ENCODE measurements at places on chromosomes 5 and 9.

DNA sequence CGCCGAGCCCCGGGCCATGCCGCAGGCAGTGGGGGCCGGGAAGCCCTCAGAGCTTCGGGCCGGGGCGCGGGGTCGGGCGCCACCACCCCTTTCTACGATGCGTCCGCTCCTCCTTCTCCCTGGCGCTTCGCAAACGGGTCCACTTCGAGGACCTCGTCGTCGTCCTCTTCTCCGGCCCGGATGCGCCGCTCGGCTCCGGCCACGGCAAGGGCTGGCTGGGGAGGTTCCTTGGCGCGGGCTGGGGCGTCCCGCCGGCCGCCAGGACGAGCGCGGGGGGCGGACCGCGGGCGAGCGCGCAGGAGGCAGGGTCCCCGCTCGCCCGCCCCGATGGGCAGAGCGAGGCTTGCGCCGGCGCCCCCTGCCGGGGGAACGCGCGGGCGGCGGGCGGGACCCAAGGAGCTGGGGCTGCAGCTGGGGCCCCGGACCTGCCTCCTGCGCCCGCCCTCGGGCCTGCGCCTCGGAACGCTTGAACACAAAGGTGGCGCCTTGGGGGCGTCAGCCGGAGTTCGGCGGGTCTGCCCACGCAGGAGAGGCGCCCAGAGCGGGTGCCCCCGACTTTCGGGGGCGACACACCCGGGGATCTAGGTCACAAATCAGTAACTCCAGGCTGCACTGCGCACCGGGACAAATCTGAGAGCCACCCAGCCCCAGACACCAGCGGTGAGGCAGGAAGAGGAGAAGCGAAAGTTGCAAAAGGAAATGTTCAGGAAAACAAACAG, at the start of gene ROR2:
ROR2 (minus strand) TSS at position 283 of the 719 bp plus-strand sequence.
- DNase-seq: peak; percentile 32

- DNase-seq: no peak
Observed at GRCh38 chr5:149374303-149374702, 4.8 kb downstream of the IL17B start.

GRCh38 chr5:84017523-84018172, 297.0 kb upstream of the HAPLN1 start:
- no peak for DNase-seq

- no peak for DNase-seq
Observed at GRCh38 chr5:103298607-103299188, 40.1 kb downstream of the MACIR start.

- no peak for DNase-seq
Observed at GRCh38 chr5:179765400-179765799, 28.4 kb upstream of the LTC4S start.

DNA sequence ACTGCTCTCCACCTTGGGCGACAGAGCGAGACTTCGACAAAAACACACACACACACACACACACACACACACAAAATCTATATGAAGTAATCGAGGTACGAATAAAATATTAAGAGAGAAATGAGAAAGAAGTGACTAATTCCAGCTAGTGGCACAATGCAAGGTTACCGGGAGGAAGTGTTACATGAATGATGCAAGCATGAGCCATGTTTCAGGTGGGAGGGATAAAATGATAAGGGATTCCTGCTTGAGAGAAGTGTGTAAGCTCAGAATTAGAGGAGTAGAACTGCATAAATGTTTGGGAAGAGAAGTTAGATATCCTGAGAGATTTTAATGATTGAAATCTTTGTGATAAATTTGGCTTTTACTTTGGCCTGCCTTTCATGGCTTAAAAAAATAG, 18.8 kb downstream of the HAPLN1 start:
- no peak for DNase-seq

GRCh38 chr9:124599121-124599795, 92.1 kb upstream of the NR5A1 start:
- DNase-seq: no peak

DNA sequence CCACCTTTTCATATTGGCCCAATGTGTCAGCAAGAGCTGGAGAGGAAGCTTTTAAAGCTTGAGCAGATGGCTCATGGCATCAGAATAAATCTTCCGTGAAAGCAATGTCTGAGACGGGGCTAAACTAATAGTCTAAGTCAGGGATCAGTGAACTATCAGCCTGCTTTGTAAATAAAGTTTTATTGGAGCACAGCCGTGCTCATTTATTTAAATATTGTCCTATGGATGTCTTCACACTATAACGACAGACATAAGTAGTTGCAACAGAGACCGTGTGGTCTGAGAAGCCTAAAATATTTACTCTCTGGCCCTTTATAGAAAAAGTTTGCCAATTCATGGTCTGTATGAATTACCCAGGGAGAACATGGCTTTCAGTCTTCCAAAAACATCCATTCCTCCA, 85.6 kb upstream of the SLC44A1 start:
- DNase-seq: no peak

- no peak for DNase-seq
Observed at GRCh38 chr5:145946112-145946861, 9.9 kb downstream of the SH3RF2 start.

DNA sequence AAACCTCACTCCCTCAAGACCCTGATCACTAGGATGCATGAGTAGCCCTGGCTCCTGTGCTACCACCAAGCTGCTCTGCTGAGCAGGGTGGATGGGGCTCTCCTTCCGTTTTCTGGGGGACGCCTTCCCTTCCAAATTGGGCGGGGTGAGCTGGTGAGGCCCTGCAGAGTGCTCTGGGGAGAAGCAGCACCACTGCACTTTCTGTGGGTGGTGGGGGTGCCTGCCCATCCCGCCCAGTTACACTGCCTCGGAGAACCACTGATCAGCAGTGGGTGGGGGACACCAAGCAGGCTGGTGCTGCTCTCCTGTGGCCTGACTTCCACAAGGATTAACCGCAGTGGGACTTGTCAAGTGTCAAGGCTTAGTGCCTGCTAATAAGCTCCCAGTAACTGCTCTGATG, 19.0 kb downstream of the GFPT2 start:
- DNase-seq: no peak

- DNase-seq: no peak
Observed at GRCh38 chr5:123151227-123151909, 62.3 kb downstream of the PRDM6 start.

- no peak for DNase-seq
Observed at GRCh38 chr9:14985419-14985818, 75.2 kb upstream of the FREM1 start.

- DNase-seq: no peak
Observed at GRCh38 chr5:64509828-64510227, 4.0 kb downstream of the RGS7BP start.

DNA sequence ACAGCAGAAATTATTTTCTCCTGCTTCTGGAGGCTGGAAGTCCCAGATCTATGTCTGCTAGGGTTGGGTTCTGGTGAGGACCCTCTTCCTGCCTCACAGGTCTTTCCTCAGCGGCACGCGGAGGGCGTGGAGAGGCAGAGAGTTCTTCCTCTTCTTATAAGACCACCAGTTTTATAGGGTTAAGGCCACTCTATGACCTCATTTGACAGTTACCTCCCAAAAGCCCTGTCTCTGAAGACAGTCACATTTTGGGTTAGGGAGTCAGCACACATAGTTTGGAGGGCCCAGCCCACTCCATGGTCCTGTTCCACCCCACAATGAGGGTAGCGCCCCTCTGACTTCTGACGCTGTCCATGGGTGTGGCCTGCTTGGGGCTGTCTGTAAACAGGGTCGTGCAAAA, 46.7 kb downstream of the TRIP13 start:
- DNase-seq: no peak

DNA sequence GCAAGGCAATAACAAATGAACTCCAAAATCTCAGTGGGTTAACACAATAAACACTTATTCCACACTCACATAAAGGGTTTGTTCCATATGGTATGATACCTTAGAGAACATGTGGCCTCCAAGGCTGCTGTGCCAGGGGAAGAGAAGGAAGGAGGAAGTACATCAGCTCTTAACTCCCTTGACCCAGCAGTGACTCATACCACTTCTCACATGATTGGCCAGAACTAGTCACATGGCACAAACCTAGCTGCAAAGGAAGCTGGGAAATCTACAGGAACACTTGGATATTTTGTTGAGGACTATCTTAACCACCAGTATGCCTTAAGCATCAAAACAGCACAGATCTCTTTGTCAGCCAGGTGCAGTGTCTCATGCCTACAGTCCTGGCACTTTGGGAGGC, 99.3 kb downstream of the SLIT3 start:
- DNase-seq: no peak

DNA sequence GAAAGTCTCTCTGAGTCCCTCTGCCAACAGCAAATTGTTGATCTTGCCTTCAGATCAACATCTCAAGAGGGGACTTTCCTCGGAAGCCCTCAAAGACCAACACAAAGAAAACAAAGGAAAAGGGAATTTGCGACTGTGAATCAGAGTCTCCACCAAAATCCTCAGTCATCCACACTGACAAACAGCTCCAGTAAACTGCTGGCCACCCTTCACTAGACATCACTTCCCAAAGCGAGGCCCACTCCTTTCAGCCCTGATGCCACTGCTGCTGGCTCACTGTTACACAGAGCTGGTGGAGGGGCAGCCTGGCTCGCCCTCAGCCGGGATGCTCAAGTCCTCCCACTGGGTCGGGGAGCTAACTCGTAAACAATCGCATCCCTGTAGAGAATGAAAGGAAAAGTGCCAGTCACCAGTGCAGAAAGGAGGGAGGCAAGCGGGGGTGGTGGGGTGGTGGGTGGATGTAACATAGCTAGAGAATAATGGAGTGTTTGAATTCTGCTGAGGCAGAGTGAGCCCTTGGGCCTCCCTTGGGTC, 1.3 kb downstream of the FGF1 start:
- no peak for DNase-seq

GRCh38 chr9:137057545-137057944, 3.7 kb upstream of the ENTPD2 start:
- DNase-seq: peak; percentile 63

DNA sequence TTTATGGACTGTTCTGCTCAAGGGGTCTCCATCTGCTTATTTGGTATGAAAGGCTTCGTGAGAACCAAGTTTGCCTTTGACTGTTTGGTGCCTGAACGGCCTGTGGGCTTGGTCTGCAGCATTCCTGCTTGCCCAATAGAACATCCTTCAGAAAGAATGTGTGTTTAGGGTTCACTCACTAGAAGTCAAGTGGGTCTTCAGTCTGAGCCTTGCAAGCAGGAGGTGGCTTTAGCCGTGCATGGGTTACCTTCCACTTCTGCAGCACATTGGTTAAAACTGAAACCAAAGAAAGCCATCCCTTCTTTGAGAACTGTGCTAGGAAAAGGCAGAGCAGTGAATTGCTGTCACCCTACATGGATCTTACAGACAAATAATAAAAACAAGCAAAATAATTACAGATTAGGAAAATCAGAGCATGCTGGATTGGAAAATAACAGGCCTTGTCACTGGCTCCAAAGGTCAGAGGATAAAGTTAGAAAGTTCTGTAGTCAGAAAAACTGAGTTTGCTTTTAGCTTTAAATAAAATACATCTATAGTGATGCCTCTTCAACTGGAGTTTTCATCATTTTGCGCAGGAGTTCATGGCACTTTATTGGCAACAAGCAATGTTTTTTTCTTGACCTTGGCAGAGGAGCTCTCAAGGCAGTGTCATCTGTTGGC, 16.6 kb downstream of the WWC1 start:
- no peak for DNase-seq

- no peak for DNase-seq
Observed at GRCh38 chr9:34771007-34771406, 61.1 kb upstream of the CCL21 start.

- DNase-seq: no peak
Observed at GRCh38 chr5:109141222-109142200, 268.3 kb downstream of the PJA2 start.

DNA sequence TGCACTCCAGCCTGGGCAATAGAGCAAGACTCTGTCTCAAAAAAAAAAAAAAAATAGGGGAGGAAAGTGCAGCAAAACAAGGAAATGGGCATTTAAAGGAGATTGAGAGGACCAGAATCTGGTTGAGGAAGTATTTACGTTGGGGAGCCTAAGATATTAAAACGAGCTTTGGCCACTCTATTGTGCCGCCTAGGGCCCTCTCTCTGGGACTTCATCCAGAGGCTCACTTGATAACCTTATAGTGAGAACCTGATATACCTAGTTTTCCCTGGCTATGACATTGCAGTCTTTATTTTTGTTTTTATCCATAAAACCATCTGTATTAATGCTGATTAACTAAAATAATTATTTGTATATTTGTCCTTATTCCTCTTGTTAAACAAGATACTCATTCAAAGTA, 213.6 kb downstream of the SAXO1 start:
- no peak for DNase-seq

GRCh38 chr9:124349675-124350493, 65.4 kb downstream of the PSMB7 start:
- DNase-seq: no peak

GRCh38 chr9:131065599-131065998, 30.7 kb upstream of the AIF1L start:
- no peak for DNase-seq

DNA sequence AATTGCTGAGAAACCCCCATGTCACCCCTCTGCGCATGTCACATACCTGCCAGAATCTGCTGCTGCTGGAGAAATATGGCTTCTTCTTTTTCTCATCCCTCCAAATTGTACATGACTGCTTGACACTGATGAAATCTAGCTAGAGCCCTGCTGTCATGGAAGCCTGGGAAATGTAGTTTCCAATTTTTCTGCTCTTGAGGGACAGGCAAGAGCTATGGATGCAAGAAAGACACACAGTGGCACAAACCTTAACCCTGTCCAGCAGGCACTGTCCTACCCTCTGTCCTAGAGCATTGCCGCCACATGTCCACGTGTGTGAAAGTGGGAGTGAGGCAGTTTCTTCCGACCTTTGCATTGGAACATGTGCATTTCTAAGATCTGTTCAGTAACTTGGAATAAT, 255.5 kb upstream of the SEMA6A start:
- DNase-seq: no peak

GRCh38 chr9:10250219-10250618, 362.6 kb downstream of the PTPRD start:
- DNase-seq: no peak

- DNase-seq: no peak
Observed at GRCh38 chr9:2116073-2116472, 100.9 kb downstream of the SMARCA2 start.

- DNase-seq: no peak
Observed at GRCh38 chr9:114396558-114397218, 8.9 kb upstream of the AKNA start.

DNA sequence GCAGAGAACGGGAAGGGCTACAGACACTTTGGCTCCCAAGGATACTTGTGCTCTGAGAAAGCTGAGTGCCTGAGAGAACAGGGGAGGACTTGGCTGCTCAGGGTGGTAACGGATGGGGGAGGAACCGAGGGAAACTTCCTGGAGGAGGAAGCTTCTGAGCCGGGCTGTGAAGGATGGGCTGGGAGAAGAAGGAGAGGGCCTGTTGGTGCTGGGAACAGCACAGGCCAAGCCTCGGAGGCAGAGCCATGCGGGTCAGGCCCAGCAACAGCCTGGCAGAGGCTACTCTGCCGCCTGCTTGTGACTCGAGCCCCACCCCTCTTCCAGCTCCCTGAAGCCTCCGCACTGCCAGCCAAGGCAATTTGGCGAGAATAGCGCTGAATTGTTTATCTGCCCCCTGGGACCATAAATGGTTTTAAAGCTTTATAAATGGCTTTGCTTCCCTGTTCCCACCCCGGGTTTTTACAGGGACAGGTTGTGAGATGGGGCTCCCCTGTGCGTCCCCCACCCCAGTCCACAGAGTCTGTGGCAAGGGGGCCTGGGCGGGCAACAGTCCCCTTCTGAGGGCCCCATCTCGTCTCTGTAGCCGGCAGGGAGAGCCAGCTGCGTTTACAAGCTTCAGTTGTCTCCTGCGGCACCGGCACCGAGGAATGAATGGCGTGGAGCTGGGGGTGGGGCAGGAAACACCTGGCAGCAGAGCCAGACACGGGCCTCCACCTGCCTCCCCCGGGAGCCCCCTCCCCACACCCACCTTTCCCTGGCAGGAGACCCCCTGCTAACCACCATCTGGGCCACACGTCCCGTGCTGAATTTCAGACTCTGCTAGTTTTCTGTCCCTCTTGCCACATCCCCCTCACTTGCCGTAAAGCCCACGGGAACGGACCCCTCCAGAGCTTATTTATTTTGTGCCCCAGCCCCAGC, 24.4 kb downstream of the FAM163B start:
- DNase-seq: peak; percentile 93
